ENCODE measurements at places on chromosomes 3 and 15. TPM values are rescaled to one million over a fixed set of nuclear protein-coding genes. Genes with fewer than 3 reads are reported as not detected.
A peak's percentile ranks its signal among the peaks of the same experiment; 100 is the strongest.

DNA sequence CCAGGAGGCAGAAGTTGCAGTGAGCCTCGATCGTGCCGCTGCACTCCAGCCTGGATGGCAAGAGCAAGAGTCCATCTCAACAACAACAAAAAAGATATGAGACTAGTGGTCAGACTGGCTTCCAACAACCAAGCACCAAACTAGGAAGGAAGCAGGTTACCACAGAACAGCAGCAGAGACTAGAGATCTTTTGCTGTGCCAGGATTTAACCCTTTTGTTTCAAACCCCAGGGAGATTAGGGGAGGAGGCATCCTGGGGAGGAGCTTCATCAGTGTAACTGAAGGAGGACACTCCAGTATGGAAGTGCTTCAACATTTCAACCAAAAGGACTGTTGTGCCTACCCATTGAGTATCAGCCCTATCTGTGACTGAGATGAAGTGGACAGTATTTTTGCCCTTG, 240.3 kb downstream of the ZIC1 start:
- no peak for DNase-seq

DNA sequence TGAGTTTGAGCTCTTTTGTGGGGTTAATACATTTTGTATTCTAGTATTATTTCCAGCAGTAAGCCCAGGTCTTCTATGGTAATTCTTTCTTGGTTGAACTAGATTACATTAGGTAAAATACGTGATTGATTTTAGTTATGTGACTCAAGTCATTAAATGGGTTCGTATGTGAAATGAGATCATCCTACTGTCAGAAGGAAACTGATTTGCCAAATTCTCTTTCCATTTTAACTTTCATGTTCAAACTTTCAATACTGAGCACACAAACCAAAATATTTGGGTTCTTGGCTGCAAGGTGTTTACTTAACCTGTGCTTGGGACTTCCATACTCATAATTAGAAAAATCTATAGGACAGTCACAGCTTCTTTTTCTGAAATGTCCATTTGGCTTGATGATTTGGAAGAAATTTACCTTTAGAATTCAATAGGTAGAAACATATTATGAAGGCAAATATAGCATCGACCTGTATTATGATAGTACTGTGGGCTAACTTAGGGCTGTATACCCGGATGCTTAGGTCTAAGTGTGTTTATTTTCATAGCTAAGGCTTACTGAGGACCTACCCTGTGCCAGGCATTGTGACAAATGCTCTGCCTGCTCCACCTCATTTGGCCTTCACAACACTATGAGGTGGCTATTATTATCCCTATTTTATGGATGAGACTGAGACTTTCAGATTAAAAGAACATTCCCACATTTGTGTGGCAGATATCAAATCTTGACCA, 631.8 kb upstream of the GRM7 start:
- DNase-seq: no peak

DNA sequence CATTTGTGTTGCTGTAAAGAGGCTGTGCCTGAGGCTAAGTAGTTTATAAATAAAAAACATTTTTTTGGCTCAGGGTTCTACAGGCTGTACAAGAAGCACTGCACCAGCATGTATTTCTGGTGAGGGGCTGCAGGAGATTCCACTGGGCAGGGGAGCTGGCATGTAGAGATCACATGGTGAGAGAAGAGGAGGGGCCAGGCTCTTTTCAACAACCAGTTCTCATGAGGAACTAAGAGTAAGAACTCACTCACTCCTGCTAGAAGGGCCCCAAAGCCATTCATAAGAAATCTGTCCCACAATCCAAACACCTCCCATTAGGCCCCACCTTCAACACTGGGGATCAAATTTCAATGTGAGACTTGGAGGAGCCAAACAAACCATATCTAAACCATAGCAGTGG, 214.9 kb upstream of the LMCD1 start:
- no peak for DNase-seq

DNA sequence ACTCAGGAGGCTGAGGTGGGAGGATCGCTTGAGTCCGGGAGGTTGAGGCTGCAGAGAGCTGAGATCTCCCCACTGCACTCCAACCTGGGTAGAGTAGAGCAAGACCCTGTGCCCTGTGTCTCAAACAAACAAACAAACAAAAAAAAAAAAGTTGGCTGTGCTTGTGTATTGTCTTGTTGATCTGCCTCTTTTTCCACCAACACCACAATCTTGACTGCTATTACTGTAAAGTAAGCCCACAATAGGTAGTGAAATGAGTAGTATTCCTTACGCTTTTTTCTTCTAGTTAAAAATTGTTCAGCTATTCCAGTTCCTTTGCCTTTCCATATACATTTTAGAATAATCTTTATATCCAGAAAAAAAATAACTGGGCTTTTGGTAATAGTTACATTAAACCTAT, 35.5 kb downstream of the PTH1R start:
- DNase-seq: no peak

- DNase-seq: no peak
Measured at GRCh38 chr3:18890449-18890848, 257.9 kb upstream of the KCNH8 start.

DNA sequence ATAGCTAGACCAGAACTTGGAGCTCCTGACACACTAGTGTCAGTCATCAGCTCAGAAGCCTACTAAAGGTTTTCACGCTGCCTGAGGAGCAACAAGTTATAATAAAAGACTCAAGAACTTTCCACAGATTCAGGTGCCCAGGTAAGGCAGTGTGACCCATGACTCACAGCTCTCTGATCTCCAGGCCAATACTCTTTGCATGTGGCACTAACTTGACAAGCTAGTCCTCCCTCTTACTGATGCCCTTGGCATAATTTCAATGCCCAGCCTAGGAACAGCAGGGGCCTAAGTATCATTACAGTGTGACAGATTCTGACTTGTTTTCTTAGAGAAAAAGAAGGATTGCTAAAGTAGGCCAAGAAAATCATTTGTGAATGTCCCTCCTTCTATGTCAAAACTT, 38.4 kb downstream of the MEIS2 start:
- no peak for DNase-seq

GRCh38 chr15:25862472-25863110, 536 bp downstream of the ATP10A start:
- peak; percentile 40 for DNase-seq

DNA sequence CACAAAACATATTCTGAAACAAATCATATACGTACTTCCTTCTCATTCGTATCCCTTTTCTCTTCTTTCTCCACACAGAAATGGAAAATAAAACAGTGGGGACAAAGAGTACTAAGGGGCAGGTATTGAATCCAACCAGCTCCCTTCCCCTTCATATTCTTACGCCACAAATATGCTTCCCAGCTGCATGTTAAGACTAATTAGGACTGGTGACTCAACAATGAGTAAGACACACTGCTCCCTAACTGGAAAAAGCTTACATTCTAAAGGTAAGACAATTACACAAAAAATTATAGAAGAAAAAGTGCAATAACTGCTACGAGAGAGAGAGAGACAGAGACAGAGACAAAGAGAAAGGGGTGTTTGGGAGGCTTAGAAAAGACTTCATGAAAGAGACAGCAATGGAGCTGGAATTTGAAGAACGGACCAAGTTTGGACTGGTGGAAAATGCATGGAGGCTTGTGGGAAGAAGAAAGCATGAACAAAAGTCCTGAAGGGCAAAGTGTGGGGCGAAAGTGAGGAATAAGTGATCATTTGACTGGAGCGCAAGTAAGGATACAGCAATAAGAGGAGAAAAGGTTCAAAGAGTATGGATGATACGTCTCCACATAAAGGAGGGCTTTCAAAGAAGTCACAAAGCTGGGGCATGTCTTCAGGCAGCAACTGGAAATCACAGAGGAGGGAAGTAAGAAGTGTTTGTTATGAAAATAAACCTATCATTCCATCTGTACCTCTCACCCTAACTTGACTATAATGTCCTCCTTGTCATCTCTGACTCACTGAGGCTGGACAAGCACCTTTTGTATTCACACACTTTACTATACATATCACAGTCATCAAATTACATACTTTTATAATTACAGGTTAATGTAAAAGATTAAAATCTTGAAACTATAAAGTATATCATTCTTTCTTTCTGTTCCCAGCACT, 49.2 kb downstream of the RYK start:
- no peak for DNase-seq

GRCh38 chr3:61030469-61031035, 220.7 kb downstream of the FHIT start:
- DNase-seq: no peak

DNA sequence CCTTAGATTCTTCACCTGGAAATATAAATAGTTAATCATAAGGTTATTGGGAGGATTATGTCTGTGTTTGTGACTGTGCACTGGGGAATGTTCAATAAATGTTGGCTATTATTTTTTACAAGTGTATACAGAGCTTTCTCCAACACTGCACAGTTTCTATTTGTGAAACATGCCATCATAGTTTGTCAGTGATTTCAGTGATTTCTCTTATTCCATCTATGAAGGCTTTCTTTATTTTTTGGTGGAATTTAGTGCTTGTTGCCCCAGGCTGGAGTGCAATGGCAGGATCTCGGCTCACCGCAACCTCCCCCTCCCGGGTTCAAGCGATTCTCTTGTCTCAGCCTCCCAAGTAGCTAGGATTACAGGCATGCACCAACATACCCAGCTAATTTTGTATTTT, 545.0 kb upstream of the GRM7 start:
- DNase-seq: no peak

DNA sequence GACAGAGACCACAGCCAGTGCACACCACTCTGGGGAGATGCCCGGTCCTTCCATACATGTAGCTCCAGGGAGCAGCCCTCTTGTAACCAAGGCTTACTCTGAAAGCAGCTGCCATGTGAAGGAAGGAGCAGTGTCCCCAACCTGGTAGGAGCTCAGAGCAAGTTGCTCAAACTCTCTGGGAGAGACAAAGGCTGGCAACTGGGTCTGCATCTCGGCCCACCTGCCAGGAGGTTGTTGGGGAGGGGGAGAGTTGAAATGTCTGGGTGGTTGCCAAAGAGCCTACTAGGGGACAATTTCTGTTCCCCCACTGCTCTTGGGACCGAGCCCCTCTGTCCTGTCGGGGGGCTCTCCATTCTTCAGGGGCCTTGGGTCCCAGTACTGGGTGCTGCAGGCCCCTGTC, 309.9 kb downstream of the TLE3 start:
- DNase-seq: no peak

GRCh38 chr3:59527493-59527892, 477.7 kb upstream of the CFAP20DC start:
- DNase-seq: no peak

DNA sequence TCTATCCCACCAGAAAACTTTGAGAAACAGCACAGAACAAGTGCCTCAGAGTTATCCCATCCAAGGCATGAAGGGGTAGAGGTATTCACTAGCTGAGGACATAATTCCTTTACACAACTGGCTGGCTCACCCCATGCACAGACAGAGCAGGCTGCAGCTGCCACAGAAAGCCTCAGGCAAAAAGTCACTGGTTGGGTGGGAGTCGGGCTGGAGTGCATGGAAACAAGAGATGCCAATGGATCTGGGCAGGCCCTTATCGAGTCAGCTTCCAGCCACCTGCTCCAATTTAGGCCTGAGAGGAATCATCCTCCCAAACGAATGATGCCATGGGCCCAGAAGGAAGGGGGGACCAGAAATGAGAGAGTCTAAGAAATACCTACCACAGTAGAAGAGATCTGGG, 83.0 kb downstream of the RSL24D1 start:
- no peak for DNase-seq

- DNase-seq: no peak
Measured at GRCh38 chr3:297585-297984, 101.0 kb downstream of the CHL1 start.

The ECE2 gene
- polyA plus RNA-seq: not detected

The FSIP1 gene
- polyA plus RNA-seq: 0.94 TPM

The SLC22A13 gene
- 0.18 TPM for polyA plus RNA-seq

The SI gene
- polyA plus RNA-seq: not detected

The GP9 gene
- 0.30 TPM for polyA plus RNA-seq

The IQCF5 gene
- not detected for polyA plus RNA-seq

The ILDR1 gene
- polyA plus RNA-seq: 0.49 TPM

The FANCD2OS gene
- polyA plus RNA-seq: not detected

Measured in hindlimb muscle (tissue), 1 donor.